ENCODE measurements at places on chromosomes 11 and 22.

DNA sequence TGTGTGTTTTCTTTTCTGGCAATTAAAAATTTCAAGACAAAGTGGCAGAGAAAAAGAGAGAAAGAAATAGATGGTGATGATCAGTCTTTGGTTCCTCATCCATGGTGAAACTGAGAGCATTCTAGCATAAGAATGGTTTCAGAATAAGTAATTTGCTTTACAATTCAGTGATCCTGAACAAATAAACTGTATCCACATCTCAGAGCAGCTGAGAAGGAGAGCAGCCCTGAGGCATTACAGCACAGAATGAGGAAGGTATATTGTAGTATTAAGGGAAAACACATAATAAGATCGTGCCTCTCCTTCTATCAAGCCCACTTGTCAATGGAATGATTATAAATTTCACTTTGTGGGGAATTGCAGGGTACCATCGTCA lies 17.4 kb downstream of the LUZP2 start:
- DNase-seq, result no peak

DNA sequence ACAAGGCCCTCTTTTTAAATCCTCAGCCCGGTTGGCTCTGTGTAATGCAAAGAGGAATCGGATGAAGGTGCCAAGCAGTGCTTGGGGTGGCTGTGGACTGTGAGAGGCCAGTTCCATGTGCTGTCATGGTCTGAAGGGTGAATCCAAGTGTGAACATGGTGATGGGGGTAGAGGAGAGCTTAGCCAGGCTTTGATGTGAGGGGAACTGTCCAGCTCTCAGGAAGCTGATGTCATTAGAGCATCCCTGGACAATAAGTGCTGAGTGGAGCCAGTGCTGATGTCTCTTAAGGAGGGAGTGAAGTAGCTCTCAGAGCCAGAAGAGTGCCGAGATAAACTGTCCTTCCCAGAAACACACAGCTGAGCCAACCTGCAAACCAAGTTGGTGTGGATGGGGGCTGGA lies 53.6 kb downstream of the NAV2 start:
- DNase-seq, result no peak

GRCh38 chr11:119520400-119520799 lies 97.4 kb upstream of the THY1 start:
- DNase-seq, result no peak

DNA sequence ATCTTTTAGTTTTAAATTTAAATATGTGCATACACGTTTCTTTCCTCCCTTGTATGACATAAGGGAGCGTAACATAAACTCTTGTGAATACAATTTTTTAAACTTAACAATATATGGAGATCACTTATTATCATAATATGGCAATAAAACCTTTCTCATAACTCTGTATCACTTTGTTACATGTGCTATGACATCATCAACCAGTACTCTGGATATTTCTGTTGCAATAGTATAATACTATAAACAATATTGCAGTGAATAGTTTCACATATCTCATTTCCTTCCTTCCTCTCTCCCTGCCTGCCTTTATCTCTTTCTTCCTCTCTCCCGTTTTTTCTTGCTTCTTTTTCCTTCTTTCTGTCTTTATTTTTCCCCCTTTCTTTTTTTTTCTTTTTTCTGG lies 1278.0 kb upstream of the CNTN5 start:
- DNase-seq, result no peak

- DNase-seq, result no peak
Observed at GRCh38 chr22:27724157-27724556, 77.4 kb downstream of the MN1 start.

GRCh38 chr11:71211631-71212030 lies 40.7 kb downstream of the SHANK2 start:
- no peak for DNase-seq

- DNase-seq, result no peak
Observed at GRCh38 chr11:47028195-47029093, 91.9 kb downstream of the CSTPP1 start.

DNA sequence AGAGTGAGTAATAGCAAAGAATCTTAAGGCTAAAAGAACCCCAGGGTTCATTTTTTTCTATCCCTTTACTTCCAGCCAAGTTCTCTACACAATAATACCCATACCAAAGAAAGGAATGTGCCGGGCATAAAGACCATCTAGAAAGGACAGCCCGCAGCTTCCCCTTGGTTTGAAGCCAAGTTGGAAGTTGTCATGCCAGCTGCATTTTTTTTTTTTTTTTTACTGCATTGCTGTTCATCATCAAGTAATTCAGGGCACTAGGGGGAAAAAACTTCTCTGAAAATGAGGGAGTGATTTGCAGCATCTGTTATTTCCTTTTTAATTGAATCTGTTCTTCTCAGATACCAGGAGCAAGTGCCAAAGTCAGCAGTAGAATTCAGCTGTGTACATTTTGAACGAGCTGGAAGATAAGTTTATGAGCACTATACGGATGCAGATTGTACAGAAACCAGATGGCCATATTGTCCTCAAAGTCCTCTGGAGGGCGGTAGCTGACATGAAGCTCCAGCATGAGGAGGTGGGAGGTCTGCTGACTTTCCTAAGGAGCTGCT lies 56.4 kb downstream of the UBASH3B start:
- peak; percentile 56 for DNase-seq

DNA sequence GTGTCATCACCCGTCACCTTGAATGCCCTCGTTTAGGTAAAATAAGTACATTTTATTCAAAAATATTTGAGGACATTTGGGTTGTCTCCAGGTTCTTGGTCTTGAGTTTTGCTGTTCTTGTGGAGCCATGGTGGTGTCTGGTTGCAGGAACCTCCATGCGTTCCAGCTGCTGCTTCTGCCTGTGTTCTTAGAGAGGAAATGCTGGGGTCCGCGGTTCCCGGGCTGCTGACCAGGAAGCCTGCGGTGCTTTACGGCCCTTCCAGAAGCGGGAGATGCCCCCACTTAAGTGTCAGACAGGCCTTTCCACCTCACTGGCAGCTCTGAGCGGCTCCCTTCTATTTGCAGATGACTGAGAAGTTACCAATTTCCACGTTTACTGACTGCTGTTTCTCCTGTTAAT lies 66.8 kb downstream of the LRP5 start:
- DNase-seq, result no peak

GRCh38 chr22:42432020-42432596 lies at the start of gene NFAM1:
NFAM1 (minus strand) TSS chr22:42432403; CDS start chr22:42432357, 46 bp downstream.
- peak; percentile 95 for DNase-seq

DNA sequence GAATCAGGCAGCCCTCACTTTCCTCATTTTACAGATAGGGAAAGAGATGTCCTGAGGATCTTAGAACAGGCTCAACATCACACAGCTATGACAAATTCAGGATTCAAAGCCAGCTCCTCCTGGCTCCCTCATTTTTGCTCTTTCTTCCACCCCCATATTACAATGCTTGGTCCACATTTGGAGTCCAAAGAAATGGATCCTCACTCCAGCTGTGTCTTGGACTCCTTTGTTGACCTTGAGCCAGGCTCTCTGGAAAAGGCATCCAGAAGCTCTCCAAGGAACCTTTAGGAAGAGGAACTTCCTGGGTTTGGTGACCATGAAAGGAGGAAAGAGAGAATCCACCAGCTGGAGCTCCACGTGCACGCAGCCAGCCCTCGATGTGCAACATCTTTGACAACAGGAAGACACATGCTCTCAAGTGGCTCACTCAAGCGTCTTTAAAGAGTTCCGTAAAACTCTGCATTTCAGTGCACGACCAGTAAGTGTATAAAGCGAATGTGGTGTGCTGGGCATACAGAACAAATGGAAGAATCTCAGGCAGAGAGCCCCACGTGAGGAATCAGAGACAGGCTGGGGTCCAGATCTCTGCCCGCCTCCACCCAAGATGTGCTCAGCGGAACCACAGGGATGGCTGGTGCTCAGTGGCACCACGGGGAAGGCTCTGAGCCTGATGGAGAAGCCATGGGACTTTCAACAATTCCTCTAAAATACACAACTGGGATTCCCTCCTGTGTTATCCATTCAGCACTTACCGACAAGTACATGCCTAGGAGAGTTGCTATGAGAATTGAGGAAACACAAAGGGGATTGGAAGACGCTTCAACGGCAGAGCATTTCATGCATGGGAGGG lies 48.4 kb downstream of the ISX start:
- no peak for DNase-seq

DNA sequence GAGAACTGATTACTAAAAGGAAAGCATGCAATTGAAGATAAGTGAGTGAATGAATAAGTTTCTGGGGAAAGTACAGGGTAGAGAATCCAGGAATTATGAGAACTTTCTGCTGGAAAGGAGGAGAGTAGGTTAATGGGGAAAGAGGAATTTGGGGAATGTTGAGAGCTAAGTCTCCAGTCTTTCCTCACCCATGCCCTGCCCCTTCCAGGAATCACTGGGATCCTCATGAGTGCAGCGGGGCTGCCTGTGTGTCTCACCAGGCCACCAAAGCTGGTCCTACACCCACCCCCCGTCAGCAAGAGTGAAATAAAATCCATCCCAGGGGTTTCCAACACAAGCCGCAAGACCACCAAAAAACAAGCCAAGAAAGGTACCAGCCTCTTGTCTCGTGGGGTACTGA lies 17.0 kb downstream of the DTX4 start:
- DNase-seq, result no peak

GRCh38 chr11:17385926-17386325 lies 2.5 kb downstream of the KCNJ11 start:
- no peak for DNase-seq

- DNase-seq, result peak; percentile 93
Observed at GRCh38 chr11:77411717-77412441, 62.0 kb downstream of the PAK1 start.

DNA sequence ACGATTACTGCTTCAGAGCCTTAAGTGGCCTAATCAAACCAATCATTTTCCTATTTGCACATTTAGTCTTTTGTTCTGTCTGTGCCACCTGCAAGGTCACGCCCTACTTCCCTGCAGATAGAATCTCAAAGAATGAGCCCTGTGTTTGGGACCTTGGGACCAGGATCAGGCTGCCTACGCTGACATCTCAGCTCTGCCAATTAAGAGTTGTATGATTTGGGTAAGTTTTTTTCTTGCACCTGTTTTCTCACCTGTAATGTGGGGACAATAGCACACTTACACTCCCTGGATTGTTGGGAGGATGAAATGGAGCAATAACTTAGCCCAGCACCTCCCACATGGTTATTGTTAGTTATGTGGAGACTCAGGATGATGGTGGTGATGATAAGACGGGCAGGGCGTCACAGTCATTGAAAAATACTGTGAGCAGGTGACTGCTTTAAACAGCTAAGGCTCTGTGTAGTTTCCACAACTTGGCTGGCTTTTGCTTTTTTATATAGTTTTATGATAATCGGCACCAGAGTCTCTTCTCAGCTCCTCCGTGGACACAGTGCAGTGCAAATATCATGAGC lies 155.0 kb downstream of the ADAMTS15 start:
- DNase-seq, result no peak

- peak; percentile 52 for DNase-seq
Observed at GRCh38 chr22:31561238-31561887, 65.0 kb downstream of the SFI1 start.

DNA sequence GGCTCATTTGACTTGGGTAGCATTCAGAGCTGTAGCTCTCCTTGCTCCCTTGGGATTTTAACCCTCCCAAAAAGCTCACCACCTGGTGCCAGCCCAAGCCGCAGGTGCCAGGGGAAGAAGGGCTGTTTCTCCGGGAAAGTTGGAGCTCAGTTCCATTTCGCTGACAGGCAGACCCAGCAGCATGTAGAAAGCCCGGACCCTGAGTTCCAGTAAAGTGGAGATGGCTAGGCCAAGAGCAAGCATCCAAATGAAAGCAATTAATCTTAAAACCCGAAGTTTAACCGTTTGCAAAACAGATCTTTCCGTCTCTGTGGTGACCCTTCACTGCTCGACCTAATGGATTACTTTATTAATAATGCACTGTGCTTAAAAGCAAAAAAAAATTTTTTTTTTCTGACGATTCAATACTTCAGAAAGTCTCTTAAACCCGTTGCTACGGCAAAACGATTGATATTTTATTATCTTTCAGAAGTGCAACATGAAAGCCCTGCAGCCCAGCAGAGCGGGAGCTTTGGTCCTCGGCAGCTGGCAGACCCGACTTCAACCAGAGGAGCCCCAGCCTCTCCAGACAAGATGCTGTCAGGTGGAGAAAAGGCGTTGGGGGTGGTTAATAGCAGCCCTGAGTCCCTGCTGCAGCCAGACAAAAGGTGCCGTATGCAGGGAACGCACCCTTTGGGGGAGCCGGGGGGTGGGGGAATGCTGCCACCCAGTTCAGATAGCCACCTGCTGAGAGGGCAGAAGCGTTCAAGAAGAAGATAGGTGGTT lies 3.3 kb downstream of the LMO1 start:
- no peak for DNase-seq

DNA sequence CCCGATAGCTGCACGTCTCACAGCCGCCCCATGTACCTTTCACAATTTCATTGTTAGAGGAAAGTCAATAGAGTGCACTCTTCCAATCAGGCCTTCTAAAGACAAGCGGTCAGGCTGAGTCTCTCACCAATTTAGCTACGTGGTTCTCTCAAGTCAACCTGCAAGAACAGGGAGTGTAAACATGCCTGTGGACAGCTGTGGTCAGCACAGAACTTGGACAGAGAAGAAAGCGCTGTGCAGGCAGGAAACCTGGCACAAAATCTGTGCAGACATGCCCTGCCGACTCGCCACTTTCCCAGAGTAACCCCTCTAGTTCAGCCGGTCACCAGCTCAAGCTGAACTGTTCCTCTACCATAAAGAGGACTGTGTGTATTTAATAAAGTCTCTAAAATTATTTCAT lies 39.5 kb downstream of the CHKA start:
- no peak for DNase-seq
